ENCODE measurements at places on chromosomes 2 and 18.

DNA sequence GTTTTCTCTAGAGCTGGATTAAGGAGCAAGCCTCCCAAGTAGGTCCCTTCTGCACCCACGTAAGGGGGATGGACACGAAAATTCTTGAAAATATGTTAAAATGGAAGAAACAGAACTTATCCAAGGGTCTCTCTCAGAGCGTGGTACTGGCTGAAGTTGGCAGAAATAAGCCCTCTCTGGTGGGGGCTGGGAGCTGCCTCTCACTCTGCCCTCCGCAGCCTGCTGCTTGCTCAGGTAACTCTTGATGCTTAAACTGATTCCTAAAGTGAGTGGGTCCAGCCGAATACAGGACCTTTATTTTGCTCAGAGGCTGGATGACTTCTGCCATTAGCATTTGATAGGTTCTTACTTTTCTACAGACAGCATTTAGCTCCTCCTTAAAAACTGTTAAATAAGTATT lies 78.1 kb downstream of the SPHKAP start:
- DNase-seq: no peak

- no peak for DNase-seq
These were observed 99.3 kb downstream of the KLHL29 start for GRCh38 chr2:23484275-23484674.

DNA sequence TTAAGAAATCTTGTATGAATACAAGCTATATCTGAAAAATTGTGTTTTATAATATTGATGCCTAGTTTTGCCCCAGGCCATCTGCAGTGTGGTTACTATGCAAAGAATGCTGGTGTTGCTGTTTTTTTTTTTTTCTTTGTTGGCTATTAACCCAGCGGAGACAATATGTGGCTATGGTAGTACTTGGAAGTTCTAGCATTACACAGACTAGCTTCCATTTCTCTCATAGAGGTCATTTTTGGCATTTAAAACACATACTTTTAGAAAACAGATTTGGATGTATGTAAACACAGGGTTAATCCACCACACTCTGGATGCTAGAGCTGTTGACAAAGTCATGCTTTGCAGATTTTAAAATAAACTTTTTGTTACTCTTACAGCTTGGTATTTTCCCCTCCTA lies 209.8 kb downstream of the NEDD4L start:
- no peak for DNase-seq

DNA sequence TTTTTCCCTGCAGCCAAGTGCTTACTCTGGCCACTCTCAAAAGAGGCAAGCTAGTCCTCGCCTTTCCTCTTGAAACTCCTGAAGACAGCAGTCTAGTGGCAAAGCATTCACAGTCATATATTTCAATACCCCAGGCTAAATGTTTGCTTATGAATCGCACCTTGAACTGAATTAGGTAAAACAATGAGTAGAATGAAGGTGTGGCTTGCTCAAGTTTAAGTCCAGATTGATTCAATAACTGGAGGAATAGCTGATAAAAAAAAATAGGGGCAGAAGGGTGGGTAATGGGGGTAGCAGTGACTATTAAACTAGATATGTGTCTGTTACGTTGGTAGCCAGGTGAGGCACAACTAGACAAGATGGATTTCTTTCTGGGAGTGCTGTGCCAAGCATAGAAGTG lies 88.2 kb upstream of the EPB41L3 start:
- no peak for DNase-seq

DNA sequence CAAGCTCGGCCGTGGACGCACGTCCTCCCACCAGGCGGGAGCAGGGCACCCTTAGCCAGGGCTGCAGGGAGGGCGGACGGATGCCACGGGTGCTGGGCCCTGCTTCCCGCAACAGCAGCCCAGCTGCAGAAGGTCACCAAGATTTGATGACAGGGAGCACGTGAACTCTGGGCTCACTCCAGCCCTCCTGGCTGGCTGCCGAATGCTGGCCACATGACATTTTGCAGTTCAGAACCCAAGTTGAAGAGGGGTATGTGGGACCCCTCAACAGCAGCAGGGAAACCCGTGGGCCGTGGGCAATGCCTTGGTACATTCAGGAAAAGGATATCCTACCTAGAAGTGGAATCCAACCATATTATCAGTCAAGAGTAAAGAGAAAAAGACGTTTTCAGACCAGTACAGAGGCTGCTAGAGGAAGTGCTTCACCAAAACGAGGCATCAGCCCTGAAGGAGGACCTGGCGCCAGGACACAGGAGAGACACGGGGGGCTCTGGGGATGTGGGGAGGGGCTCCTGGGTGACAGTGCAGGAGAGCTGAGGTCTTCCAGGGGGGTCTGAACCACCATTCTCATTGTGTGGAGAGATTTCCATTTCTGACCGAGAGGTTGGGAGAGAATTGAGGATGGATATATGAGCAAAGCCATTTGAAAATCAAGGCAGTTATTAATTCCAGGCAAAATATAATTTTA lies 107.4 kb upstream of the CTDP1 start:
- no peak for DNase-seq

- DNase-seq: no peak
These were observed 96.2 kb upstream of the PDE1A start for GRCh38 chr2:182522972-182523473.

DNA sequence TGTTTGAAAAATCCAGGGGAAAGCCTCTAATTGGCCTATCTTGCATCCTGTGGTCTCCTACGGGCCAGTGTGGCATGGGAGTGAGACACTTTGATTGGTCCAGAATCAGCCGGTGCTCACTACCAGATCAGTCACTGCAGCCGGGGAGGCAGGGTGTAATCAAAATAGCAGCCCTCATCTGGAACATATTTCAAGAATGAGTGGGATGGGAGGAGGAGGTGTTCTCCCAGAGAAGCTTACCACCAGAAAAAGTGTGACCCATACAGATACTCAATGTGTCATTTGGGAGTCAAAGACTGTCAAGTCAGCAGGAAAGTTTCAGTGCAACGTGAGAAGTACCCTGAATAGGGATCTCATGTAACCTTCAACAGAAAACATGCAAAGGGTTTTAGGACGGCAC lies 393.9 kb upstream of the SLC14A2 start:
- no peak for DNase-seq

GRCh38 chr18:44909191-44909719 lies 228.6 kb downstream of the SETBP1 start:
- no peak for DNase-seq

GRCh38 chr2:118309946-118310680 lies 221.8 kb downstream of the INSIG2 start:
- peak; percentile 79 for DNase-seq

- no peak for DNase-seq
These were observed 4.9 kb upstream of the PHLPP1 start for GRCh38 chr18:62710417-62710816.

- DNase-seq: no peak
These were observed 86.6 kb downstream of the MARCO start for GRCh38 chr2:119028327-119029174.

DNA sequence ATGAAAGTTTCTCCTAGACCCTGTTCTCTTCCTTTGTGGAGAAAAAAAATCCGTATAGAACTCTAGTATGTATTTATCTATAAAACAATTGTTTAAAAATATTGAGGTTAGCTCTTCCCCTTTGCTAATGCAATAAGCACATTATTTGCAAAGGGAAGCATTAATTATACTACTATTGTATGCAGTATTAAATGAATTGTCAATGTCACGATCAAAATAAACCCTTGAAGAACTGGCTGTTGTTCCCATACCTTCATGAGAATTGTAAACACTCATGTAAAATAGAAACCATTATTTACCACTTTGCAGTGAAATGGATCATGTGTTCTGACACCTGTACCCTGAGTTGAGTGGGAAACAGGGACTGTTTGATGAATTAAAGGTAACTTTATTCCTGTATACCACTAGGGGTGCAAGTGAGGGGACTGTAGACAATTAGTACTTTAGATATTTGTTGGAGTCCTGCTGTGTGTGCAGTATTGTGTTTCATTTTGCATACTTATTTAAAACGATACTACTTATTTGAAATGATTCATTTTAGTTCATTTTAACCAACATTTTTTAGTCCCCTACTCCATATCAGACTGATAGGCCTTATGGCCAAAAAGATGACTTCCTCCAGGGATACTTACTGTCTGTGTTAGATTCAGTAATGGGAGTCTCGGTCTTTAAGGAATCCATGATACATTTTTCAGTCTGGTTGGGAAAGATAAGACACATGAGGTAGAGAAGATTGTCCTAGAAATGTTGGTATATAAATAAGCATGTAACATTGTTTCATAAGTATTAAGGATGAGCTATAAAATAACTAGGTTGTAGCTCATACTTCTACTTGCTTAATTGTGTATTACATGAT lies 7.9 kb downstream of the PKP4 start:
- DNase-seq: no peak

DNA sequence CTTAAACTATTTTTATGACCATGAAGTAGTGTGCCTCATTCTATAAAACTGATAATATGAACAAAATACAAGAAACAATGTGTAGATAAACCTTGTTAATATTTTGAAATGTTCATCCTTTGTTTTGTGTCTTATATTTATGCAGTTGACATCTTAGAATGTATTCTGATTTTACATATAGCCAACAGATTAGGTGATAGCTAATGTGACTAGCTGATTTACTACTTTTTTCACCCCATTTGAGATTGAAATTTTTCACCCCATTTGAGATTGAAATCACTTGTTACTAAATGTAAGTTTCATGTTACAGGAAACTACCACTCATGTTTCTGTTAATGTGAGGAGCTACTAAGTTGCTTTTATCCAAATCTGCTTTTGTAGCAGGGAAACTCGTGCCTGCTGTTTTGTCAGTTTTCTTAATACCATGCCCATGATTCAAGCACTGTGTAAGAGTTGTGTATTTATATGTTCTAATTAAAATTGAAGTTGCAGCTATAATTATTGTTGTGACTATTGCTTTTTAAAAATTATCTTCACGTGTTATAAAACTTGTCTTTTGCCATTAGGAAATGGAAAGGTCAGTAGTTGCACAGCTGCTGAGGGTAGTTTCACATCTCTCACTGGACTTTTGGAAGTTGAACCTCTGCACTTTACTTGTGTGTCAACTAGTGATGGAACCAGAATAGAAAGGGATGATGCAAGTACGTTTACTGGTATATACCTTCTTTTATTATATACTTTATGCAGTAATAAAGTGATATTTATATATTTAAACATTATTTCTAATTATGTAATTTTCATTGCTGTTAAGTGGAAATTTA lies 96.6 kb downstream of the BIRC6 start:
- DNase-seq: no peak

DNA sequence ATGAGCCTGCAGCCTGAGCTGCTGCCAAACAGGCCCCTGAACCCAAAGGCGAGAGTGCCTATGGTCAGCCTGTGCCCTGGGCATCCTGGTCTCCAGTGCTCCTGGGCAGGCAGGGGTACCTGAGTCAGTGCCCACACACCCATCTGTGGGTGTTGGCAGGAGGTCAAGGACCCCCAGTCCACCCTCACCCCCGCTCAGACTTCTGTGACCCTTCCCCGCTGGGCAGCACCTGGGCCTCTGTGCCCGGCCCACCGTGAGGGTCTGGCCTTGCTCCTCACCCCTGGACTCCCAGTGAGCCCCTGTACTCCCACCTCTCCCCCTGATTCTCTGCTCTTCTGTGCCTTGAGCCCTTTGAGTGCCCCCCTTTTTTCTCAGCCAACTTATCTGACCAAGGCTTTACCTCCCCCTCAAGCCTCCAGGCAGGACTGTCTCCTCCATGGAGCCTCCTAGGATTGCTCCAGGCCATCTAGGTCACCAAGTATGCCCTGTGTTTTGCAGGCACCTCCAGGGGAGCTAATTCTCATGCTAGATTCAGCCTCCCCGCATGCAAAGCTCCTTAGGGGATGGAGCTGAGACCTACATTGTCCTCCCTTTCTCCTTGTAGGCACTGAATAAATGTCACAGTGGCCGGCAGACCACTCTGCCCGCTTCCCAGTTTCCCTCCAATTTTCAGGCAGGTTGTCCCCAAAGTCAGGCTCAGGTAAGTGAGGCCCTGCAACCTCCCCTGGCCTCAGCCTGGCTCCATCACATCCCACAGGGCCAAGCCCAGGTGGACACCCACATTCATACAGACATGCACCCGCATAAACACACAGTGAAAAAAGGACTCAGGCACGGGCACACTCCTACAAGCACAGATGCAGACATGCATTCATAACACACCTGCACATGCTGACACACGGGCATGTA lies 21.9 kb upstream of the PTMA start:
- no peak for DNase-seq

GRCh38 chr2:218259099-218259961 lies 1.5 kb upstream of the GPBAR1 start:
- DNase-seq: no peak

DNA sequence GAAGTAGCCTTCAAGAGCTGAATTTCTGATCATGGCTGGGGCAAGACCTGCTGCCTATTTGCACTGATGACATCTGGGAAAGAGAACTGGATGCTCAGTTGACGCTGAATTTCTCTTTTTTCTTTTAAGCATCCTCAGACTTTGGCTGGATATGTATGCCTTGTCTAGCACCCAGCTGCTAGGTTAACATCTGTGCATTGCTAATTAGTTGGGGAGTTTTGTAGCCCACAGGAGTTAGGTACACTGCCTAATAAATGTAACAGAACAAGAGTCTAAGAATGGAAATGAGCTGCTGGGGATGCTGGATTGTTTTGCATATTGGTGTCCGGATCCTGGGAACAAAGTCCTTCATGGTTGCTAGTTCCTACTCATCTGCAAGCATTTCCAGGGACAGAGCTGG lies 40.9 kb upstream of the STPG4 start:
- DNase-seq: no peak

DNA sequence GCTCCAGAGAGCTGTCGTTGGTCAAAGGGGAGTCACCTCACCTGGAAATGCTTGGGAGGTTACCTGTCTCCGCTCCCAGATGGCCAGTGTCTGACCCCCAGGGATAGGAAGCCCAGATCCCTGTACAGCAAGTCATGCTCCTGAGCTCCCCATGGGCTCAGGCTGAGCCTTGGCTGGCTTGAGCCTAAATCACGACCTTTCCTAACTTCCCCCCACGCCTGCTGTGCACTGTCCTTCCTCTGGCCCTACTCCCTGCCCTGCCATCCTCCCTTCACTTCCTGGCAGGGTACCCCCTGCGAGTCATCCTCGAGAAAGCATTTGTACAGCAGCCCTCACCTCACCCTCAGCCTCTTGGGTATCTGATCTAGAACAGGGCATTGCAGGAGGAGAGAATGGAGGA lies 9.2 kb upstream of the HDAC4 start:
- DNase-seq: no peak

- DNase-seq: no peak
These were observed 376.2 kb downstream of the ZNF521 start for GRCh38 chr18:24975496-24976372.

GRCh38 chr18:31616586-31616985 lies 24.9 kb downstream of the TTR start:
- no peak for DNase-seq

- no peak for DNase-seq
These were observed 174.1 kb downstream of the NOL4 start for GRCh38 chr18:34050661-34051060.

GRCh38 chr2:1721706-1722646 lies 22.3 kb downstream of the PXDN start:
- no peak for DNase-seq

DNA sequence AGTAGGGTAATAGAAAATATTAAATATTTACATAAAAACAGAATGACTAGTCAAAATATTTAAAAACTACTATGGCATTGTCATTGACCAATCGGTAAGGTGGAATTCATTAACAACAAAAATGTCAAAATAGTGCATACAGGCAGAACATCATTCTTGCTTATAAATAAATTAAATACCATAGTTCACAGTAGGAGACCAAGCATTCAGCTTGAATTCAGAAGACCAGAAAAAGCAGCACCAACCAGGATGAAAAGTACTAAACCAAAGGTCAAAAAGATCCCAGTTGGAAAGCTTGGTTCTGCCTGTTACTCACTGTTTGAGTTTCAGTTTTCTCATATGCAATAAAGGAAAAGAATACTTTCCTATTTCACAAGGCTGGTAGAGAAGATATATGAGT lies 244.3 kb downstream of the OSR1 start:
- DNase-seq: no peak
